ENCODE measurements at places on chromosomes 3 and 15.
A peak's percentile ranks its signal among the peaks of the same experiment; 100 is the strongest.

GRCh38 chr3:158354713-158355112, 216.3 kb upstream of the MLF1 start:
- DNase-seq, result no peak

DNA sequence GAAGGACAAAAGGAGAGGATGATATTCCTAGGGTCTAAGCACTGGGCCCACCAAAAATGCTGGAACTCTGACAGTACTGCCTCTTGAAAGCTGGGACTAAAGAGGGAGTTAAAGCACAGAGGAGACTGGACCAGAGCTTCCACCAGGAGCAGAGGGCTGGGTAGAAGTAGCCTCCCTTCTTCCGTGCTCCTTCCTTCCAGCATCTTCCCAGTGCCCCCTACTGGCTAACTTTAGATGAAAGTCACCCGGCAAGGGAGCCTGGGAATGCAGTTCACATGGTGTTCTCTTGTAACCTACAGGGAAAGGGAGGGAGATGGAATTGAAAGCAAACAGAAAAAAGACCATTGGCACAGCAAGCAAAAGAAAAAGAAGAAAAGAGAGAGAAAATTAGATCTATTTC, 106.1 kb upstream of the COL8A1 start:
- peak; percentile 5 for DNase-seq

DNA sequence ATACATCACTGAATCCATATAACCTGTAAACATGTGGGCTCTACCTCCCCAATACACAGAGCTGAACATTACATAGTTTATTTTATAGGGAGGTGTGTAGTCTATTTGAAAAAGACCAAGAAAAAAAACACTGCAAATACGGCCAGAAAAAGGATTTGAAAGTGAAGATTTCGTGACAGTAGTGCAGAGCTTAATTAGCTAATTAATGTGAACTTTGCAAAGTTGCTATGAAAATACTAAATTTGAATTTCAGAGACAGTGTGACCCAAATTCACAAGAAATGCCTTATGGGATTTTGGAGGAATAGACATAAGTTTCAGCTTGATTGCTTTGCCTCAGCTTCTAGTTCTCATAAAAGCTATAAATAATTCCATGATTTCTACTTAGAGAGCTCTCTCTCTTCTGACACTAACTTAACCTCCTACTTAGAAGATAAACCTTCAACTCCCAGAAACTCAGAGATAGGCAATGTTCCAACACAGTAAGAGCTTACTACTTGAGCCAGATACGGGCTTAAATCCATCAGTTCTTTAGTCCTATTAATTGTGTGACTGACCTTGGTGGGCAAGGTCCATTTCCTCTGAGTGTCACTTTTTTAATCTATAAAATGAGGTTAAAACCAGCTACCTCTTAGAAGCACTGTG, 87.3 kb upstream of the THBS1 start:
- DNase-seq, result no peak

GRCh38 chr15:93210995-93211394, 122.0 kb upstream of the RGMA start:
- no peak for DNase-seq

DNA sequence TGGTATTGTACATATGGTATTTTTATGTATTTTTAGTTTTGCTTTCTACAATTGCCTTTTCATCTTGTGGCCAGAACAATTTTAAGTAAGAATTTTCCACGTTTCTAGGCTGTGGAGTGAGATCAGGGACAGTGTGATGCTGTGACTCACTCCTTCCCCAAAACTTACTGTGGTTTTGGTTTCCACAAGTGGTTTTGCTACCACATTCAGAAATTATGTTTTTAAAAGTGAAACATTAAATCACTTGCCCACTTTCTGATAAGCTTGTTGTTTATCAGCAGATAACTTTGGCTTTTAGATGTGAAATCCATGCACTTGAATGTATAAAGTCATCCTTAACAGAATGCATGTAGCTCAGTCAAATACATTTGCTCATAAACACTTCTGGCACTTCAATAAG, 192.2 kb upstream of the THRB start:
- no peak for DNase-seq

- DNase-seq, result no peak
These were observed 856 bp downstream of the TMEM40 start for GRCh38 chr3:12758025-12758781.

- DNase-seq, result no peak
These were observed 65.8 kb downstream of the EXOG start for GRCh38 chr3:38561746-38562466.

DNA sequence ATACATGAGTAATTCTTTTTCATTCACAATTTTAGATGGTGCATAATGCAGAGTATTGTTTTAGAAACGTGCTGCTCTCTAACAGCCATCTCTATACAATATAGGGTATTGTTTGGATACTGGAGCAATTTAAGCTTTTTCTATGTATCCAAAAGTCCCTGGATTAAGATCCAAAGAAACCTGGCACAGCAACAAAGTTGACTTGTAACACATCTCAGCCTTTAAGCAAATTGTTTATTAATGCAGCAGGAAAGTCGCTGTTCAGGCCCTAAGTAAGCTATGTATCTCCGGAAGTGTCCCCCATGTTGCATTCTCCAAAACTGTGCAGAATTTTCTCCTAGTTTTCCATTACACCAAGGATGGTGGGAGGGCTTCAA, 7.3 kb downstream of the VGLL4 start:
- no peak for DNase-seq

DNA sequence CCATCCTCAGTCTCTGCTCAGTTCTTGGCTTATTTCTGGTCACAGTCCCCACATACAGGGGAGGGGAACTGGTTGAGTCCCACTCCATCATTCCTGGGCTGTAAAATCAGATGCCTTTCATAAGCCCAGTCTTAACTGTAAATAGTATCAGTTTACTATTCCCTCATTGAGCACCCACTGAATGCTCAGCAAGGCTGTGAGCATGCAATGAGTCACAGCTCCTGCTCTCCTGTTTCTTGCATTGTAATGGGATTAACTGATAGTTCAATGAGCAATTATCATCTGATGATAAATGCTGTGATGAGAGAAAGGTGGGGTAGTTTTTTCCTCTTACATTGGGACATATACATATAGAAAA, 113.6 kb upstream of the TPM1 start:
- DNase-seq, result no peak

DNA sequence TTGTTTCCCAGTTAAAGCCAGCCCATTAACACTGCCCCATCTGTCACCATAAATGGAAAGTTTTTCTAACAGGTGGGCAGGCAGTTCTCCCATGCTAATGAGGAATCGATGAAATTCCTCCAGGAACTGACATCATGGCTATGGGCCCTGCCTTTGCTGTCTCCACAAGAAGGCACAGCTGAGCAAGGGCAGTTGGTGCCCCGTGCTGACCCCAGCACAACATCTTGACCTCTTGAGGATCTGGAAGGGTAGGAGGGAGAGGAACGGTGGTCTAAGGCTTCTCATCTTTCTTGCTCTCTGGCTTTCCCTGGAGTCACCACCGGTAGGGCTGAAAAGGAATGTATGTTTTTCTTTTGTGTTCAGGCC, 46.7 kb downstream of the CHCHD6 start:
- no peak for DNase-seq

DNA sequence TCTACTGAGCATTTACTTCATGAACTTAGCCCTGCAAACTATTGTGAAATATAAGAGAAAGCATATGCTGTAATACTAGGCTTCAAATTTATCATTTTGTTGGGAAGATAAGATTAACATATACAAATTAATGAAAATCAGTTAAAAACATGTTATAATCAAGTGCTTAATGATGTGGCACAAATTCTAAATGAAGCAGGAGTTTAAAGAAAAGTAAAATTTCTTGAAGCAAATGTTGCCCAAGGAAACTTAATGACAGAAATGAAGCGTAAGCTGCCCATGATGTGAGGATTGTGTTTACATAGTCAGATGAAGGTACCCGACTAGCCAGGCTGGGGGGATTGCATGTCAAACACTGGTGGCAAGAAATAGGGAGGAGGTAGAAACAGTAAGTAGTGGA, 103.1 kb upstream of the GAP43 start:
- no peak for DNase-seq

All from NCI-H2081 (cell line).